ENCODE measurements at places on chromosomes 16 and 17. TPM values are rescaled to one million over a fixed set of nuclear protein-coding genes. Genes with fewer than 3 reads are reported as not detected.

PPP1R1B gene
- not detected for polyA plus RNA-seq

SMIM5 gene
- polyA plus RNA-seq: not detected

MIS12 gene
- polyA plus RNA-seq: 18.3 TPM

CFAP20 gene
- 27.5 TPM for polyA plus RNA-seq

FOXO3B gene
- polyA plus RNA-seq: 3.3 TPM

P2RX1 gene
- polyA plus RNA-seq: not detected

DHODH gene
- polyA plus RNA-seq: 14.8 TPM

TRPV3 gene
- polyA plus RNA-seq: not detected

GRAPL gene
- polyA plus RNA-seq: 0.44 TPM

INCA1 gene
- polyA plus RNA-seq: not detected

SLC5A2 gene
- polyA plus RNA-seq: 2.5 TPM

GPATCH8 gene
- 32.9 TPM for polyA plus RNA-seq

DNA sequence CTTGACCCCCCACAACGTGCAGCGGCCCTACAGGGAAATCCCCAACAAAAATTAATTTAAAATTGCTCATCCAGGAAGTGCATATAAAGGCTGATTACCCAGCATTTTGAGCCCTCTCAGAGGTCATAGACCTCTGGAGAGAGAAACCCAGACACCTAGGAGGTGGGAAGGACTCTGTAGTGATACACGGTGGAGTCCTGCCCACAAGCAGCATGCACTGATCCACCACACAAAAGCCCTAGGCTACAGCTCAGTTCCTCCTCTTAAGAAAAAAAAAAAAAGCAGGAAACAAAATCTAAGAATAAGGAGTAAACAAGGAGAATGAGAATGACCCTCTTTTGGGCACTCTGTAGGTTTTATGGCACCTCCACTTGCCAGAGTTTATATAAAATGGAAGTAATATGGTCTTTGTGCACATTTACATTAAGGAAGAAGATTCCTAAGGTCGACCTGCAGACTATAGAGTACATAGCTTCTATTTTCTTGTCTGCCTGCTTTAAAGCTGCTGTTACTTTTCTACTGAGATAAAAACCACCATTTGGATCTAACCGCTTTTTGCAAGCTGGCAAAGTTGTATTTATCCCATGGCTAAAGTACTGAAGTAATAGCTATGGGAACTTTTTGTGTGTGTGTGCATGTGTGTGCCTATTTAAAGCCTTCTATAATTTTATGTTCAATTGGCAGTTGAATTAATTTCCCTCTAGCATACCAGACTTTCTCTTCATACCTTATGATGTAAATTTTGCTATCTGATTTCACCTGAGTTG, 46.9 kb downstream of the ACSM1 start:
- no peaks in the 10 kb centered on the region for H3K27me3 ChIP-seq
- H3K4me1 ChIP-seq: no peaks in the 10 kb centered on the region
- no peak for DNase-seq
- no peaks in the 10 kb centered on the region for H3K36me3 ChIP-seq
- H3K27ac ChIP-seq: no peak overlapping the region

DNA sequence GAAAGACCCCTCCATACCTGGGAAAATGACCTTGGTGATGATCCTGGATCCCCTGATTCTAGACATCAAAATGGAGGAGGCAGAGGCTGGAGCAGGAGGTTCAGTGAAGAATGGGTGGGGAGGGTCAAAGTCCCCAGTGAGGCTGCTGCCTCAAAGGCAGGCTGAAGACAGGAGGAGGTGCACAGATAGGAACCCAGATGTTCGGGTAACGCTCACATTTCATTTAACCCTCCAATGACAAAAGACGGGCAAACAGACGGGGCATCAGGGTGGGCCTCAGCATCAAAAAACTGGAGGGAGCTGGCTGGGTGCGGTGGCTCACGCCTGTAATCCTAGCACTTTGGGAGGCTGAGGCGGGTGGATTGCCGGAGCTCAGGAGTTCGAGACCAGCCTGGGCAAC, at the start of gene ANKRD40CL:
ANKRD40CL (minus strand) TSS at position 73 of the 400 bp plus-strand sequence. CDS start 605 bp downstream, outside the sequence.
- no peak within 1 kb of the TSS for H3K27ac ChIP-seq
- no peak for DNase-seq
- no peak within 1 kb of the TSS for H3K4me3 ChIP-seq
- peaks cover 36% of the 10 kb centered on the region for H3K4me1 ChIP-seq
- H3K27me3 ChIP-seq: peaks cover 5% of the 10 kb centered on the region
- no peaks in the 10 kb centered on the region for H3K36me3 ChIP-seq

DNA sequence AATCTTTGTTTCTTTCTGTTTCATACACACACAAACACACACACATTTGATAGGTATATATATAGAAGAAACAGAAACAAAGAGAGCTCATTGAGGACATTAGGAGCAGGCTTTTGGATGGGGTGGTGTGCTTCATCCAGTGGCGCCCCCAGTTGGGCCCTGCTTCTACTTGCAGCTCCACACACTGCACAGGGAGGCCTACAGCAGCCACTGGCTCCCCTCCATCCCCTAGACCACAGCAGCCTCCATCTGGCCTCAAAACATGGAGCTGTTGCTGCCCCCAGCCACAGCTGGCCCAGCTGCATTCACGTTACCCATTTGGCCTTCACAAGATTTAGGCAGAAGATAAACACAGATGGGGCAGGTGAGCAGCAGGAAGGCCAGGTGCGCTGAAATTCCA, 33.1 kb upstream of the NF1 start:
- H3K27ac ChIP-seq: no peak overlapping the region
- no peaks in the 10 kb centered on the region for H3K4me1 ChIP-seq
- no peak overlapping the region for H3K4me3 ChIP-seq
- DNase-seq: no peak
- H3K36me3 ChIP-seq: no peaks in the 10 kb centered on the region

DNA sequence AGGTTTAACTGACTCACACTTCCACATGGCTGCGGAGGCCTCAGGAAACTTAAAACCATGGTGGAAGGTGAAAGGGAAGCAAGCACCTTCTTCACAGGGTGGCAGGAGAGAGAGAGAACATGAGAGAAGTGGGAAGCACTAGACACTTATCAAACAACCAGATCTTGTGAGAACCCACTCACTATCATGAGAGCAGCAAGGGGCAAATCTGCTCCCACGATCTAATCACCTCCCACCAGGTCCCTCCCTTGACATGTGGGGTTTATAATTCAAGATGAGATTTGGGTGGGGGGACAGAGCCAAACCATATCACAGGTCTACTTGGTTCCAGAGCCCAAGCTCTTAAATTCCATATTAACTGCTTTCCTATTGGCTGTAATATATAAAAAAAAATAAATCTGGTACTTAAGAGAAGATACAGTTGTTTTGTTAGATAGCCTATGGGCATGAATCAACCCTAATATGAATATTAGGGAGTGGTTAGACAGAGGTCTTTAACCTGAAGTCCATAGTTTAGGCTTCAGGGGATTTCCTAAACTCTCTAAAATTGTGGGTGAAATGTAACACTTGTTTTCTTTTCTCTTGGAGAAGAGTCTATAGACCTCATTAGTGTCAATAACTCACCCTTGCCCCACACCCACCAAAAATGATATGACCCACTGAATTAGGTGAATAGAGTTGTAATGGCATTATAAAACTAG, 56.7 kb downstream of the SKAP1 start:
- no peak for DNase-seq
- peaks cover 42% of the 10 kb centered on the region for H3K36me3 ChIP-seq
- H3K27me3 ChIP-seq: no peaks in the 10 kb centered on the region

GRCh38 chr17:71188811-71189492, 931.9 kb upstream of the SOX9 start:
- H3K4me3 ChIP-seq: no peak overlapping the region
- H3K27ac ChIP-seq: no peak overlapping the region
- no peak for DNase-seq

GRCh38 chr16:84692451-84693214, 7.2 kb upstream of the USP10 start:
- no peak overlapping the region for H3K27ac ChIP-seq
- peak overlapping the region; percentile 39 for H3K4me3 ChIP-seq
- no peak for DNase-seq
- H3K36me3 ChIP-seq: no peaks in the 10 kb centered on the region

DNA sequence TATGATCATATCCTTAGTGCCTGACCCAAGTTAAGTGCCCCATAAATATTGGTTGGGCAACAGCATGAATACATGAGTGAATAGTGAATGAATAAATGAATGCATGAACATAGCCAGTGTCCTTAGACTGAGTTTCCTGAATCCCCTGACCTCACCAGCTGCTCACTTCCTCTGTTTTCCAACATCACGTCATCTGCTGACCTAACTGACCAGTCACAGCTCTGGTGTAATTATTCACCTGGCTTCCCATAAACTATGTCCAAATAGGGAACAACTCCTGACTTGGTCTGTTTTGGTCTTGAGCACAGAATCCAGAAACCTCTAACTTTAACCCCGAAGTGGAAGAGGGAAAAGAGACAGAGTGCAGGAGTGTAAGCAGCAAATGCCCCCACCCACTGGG, 83.4 kb downstream of the ASIC2 start:
- H3K4me3 ChIP-seq: no peak overlapping the region
- no peaks in the 10 kb centered on the region for H3K4me1 ChIP-seq
- no peak overlapping the region for H3K27ac ChIP-seq
- no peaks in the 10 kb centered on the region for H3K36me3 ChIP-seq
- DNase-seq: no peak

GRCh38 chr17:31308372-31309334, 5.2 kb downstream of the EVI2B start:
- peaks cover 21% of the 10 kb centered on the region for H3K36me3 ChIP-seq
- peak overlapping the region; percentile 94 for H3K4me3 ChIP-seq

- H3K36me3 ChIP-seq: peaks cover 7% of the 10 kb centered on the region
- no peaks in the 10 kb centered on the region for H3K27me3 ChIP-seq
- no peaks in the 10 kb centered on the region for H3K4me1 ChIP-seq
Measured at GRCh38 chr16:7344830-7345780, 12.5 kb downstream of the RBFOX1 start.

DNA sequence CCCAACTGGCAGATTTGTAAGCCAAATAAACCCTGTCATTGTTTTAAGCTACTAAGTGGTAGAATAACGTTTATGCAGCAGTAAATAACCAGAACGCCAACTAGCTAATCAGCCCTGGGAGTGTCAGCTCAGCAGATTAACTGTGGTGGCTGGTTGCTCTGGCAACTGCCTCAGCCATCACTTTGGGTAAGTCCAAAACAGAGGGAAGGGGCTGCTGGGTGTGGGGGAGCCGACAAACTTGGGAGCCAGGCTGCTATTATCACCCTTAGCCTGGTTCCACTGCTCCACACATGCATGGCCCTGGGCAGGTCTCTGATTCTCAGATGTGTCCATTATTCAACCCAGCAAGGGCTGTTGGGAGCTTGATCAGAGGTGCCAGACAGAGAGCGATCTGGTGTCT, 22.2 kb upstream of the RHOT1 start:
- H3K4me1 ChIP-seq: peaks cover 11% of the 10 kb centered on the region
- no peaks in the 10 kb centered on the region for H3K27me3 ChIP-seq
- H3K4me3 ChIP-seq: no peak overlapping the region
- DNase-seq: no peak

DNA sequence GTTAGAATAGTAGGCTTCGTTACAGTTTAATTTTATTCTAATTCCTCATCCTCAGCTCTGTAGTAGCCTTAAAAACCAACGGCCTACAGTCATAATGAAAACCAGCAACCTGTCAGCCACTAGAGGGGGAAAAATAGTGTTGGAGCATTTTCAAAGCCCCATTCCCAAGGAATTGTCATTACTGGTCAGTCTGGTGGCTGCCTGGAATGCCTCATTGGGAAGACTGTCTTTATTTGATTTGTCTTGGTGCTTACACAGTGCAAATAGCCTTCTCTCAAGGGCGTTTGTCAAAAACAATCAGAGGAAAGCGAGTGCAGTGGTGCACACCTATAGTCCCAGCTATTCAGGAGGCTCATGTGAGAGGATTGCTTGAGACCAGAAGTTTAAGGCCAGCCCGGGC, 4.7 kb downstream of the LPCAT2 start:
- no peak for DNase-seq
- no peak overlapping the region for H3K27ac ChIP-seq
- peaks cover 20% of the 10 kb centered on the region for H3K27me3 ChIP-seq
- peaks cover 12% of the 10 kb centered on the region for H3K4me1 ChIP-seq
- no peak overlapping the region for H3K4me3 ChIP-seq
- peaks cover 4% of the 10 kb centered on the region for H3K36me3 ChIP-seq

GRCh38 chr17:67470163-67470562, 93.1 kb downstream of the PITPNC1 start:
- DNase-seq: no peak
- peak overlapping the region; percentile 87 for H3K4me3 ChIP-seq
- peaks cover 77% of the 10 kb centered on the region for H3K4me1 ChIP-seq

DNA sequence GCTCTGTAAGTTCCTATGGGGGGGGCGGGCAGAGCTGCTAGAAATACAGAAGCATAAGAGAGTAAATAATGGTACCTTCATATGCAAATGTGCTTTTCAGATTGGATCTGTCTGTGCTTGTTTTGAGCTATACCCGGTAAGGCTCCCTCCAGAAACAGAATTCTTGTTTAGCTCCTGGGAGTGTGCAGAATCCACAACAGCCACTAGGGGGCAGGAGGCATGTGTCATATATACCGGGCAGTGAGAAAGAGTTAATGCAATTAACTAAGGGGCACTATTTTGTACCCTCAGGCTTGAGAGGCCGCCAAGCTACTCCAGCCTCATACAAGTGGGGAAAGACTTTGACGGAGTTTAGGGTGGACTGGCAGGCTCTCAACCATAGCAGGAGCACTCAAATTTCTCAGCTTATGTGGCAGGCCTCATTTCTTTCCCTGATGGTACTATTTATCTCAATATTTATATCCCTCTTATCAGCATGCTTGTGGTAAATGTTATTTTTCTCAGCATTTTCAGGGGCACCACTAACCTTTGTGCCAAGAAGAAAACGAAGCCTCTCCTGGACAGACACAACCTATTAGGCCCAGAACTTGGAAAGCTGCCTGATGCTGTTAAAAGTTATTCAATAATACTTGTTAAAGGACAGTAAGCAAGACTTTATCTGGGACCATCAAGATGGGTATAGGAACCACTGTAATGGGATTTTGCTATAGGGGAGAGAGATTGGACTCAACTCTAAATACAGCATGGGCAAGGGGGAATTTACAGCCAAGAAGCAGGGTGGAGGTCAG, 10.7 kb upstream of the CENPV start:
- no peaks in the 10 kb centered on the region for H3K27me3 ChIP-seq
- no peaks in the 10 kb centered on the region for H3K36me3 ChIP-seq
- peaks cover 3% of the 10 kb centered on the region for H3K4me1 ChIP-seq
- peak; percentile 53 for DNase-seq

DNA sequence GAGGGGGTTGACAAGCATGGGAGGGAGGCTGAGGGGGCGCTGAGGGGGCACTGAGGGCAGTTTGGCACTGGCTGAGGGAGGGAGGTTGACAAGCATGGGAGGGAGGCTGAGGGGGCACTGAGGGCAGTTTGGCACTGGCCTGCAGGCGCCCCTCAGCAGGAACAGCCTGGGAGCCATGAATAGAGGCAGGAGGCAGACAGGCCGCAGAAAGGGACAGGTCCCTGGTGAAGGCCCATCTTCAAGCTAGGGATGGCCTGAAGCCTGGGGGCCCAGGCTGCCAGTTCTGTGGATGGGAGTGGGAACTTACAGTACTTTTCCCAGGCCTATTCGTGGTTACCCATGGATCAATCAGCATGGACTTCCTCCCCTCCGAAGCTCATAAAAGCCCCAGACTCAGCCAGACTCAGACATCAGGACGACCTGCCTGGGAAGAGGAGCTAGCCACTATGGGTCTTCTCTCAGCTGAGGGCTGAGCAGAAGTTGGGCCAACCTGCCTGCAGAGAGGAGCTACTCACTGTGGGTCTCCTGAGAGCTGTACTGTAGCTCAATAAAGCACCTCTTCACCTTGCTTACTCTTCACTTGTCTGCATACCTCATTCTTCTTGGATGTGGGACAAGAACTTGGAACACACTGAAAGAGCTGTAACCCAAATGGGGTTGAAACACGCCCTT, 72.8 kb upstream of the BRD7 start:
- H3K27me3 ChIP-seq: peaks cover 3% of the 10 kb centered on the region
- H3K4me3 ChIP-seq: no peak overlapping the region
- no peak overlapping the region for H3K27ac ChIP-seq
- no peak for DNase-seq
